Sigmoid colon (tissue), 7 donors: ENCODE measurements at places on chromosomes 2 and 18. TPM values are rescaled to one million over a fixed set of nuclear protein-coding genes. Genes with fewer than 3 reads are reported as not detected.
A peak's percentile ranks its signal among the peaks of the same experiment; 100 is the strongest.

DNA sequence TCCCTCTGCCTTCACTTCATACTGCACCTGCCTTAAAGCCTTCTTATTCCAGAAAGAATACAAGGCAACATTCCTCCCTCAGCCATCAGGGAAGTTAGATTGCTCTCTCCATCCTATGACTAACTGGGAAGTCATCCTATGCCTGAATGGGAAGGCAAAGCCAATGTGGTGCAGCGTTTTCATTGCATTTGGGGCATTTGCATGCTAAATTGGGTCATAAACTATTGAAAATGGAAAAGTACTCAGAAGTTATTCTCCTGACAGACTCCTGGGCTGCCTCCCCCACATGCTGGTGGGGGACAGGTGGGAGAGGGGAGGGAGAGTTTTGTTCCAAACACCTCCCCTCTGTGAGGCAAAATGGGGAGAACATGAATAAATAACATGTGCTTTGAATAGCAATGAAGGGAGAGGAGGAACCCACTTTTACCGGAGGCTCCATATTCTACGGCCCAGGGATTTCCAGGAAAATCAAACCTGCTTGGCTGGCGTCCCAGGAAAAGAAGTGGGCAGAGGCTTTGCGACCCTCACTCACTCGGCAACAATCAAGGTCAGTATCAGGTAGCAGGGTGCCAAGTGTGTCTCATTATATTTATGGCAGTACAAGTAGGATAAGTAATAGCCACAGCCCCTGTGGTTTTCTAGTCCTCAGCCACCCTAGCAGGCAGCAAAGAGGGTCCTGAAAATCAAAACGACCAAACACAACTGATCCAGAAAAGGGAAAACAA lies 84.1 kb downstream of the BOD1L2 start:
- DNase-seq = no peak

The MYO5B gene
- 0.14 TPM for total RNA-seq

GRCh38 chr2:160418853-160419252 lies 74.8 kb downstream of the RBMS1 start:
- no peak for DNase-seq

DNA sequence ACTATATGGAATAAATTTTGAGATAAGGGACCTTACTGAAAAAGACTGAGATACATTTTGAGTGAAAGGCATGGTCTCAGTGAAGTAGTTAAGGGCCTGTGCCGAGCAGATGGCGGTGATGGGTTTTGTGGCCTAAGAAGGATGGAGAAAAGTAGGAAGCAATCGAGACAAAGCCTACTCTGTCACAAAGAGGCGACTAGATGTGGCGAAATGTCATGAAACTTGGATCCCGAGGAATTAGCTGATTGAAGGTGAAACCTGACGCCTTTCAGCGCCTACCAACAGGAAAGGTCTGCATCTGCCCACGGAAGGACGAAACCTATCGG lies 558 bp upstream of the CEP192 start:
- no peak for DNase-seq

The NLRC4 gene
- total RNA-seq = 1.6 TPM

DNA sequence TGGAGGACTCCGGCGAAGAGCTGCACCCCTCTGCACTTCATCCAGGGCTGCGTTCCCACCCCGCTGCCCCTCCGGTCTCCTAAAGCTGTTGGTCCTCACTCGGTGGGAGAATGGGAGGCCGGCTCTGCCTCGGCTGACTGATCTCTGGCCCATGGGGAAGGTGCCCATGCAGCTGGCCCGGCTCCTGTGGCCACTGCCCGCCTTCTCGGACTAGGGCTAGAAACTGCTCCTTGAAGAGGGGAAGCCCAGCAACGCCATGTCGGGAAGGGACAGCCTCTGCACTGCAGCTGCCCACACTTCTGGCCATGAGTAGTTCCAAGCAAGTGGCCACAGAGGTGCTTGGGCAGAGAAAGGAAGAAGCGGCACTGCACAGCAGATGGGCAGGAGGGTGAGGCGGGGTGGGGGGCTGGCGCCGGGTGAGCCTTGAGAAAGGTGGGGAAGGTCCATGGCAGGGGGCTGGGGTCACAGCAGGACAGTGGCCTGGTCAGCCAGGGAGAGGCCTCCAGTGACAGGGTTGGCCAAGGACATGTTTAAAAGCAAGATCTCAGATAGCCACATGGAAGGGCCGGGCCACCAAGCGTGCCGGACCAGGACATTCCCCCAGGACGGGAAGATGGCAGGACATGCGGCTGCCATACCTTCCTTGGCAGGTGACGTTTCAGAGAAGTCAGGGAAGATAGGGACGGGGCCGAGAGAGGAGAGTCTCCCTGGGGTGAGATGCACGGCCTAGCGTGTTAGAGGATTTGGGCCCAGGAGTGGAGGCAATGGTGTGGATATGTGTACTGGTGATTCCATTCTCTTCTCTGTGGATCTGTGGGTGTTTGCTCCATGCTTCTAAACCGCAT lies 158.8 kb upstream of the HDAC4 start:
- DNase-seq = peak; percentile 62

GRCh38 chr18:2905854-2906703 lies 59.3 kb downstream of the EMILIN2 start:
- DNase-seq = peak; percentile 85

The CNTNAP5 gene
- total RNA-seq = 2.5 TPM

The RND3 gene
- 29.8 TPM for total RNA-seq

DNA sequence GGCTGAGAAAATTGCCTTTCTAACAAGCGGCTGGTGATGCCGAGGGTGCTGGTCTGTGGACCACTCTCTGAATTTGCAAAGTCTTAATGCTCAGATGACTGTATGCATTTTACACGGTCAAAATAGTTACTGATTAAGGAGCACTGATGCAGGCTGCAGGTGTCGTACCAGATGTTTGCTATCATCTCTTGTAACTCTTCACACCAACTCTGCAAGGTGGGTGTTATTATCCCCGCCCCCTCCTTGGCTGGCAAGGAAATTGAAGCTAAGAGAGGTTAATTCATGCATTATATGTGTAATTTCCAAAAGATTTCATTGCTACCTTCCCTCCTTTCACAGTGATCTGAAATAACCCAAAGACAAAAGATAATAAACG lies 13.0 kb upstream of the LBH start:
- DNase-seq = no peak

DNA sequence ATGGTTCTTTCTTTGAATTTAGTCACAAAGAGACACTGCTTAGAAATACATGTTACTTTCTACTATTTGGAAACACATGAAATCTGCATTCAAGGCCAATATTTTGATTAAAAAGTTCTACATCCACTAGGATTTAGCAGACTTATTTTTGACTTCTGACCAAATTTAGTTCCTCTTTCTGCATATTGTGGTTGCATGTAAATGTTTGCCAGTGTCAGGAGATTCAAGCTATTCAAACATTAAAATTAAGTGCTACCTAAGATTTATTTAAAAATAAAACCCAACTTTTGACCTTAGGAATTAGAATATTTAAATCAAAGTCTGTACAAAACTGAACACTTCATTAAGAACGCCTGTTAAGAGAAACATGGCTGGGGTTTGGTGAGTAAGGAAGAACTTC lies 891.1 kb downstream of the CPS1 start:
- no peak for DNase-seq
